ENCODE measurements at places on chromosomes 2 and 18.
A peak's percentile ranks its signal among the peaks of the same experiment; 100 is the strongest.

- no peak for DNase-seq
Measured at GRCh38 chr2:10059016-10059351, 15.6 kb downstream of the KLF11 start.

GRCh38 chr2:110958346-110959119 lies 162.2 kb upstream of the BCL2L11 start:
- no peak for DNase-seq

DNA sequence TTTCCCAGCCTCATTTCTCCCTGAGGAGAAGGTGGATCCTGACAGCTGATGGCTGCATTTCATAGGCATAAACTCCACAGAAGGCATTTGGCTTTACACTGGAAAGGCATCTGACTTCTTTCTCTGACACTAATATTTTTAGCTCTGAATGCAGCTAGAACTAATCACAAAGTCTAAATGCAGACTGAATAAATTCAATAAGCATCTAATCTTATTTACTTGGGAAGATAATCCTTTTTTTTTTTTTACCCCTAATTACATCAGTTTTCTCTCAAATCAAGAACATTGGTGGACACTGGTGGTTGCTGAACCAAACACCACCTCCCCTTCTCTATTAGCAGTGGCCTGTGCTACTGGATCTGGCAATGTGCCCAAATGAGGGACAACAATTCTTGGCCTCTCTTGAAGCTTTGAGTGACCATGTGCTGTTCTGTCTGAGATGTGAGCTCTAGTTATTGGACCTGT lies 50.9 kb upstream of the CD226 start:
- no peak for DNase-seq

DNA sequence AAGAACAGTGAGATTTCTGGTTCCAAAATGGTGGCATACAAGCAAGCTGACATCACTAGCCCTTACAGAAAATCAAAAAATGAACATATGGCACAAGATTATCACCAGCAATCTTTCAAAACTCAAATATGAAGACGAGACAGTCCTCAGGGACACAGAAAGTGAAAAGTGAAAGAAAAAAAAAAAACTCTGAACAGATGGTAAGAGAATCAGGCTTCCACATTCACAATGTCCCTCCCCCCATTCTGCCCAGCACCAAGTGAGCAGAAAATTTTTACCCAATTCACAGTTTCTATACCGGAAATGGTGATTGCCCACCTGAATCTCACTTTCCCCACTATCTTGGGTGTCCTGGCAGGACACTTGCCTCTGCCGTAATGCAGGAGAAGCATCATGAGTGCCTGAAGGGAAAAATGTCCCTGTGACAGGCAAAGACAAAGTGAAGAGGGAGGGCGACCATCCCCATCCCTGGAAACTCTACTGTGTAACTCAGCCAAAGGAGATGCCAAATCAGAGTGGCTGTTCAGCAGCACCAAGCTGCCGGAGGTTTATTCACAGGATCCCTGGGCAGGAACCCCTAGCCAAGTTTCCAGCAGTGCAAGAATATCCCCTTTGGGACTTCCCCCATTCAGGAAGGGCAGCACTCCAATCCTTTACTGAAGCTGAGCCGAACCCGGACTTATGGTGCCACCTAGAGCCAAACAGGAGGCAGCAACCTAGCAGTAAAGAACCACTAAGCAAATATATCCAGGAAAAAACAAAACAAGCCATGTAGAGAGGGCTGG lies 312.2 kb downstream of the LRATD1 start:
- no peak for DNase-seq

DNA sequence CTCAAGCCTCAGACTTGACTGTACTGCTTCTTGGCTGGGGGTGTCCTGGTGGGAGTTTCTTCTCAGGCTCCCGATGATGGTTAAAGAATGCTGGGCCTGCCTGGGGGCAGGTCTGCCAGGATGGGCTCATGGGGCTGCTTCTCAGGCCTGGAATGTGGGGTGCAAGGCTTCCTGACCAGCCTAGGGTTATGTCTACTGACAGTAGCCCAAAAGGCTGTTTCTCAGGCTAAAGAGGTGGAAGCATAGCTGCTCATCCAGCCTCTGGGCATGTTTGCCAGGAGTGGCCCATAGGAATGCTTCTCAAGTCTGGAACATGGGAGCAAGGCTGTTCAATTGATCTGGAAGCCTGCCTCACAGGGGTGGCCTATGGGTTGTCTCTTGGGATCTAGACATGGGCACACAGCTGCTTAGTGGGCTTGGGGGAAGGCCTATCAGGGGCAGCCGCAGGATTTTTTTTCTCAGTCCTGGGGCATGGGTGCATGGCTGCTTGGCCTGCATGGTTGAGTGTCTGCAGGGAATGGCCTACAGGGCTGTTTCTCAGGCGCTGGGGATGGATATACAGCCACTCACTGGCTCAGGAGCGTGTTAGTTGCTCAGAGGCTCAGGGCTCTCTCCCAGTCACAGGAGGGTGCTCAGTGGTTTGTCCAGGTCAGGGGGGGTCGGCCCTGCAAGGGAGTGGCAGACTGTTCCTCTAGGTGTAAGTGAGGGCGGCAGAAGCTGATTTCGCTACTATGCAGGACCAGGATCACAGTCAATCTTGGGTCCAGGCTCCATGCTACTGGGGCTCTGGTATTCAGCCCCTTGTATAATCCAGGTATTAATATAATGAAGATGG lies 617.3 kb upstream of the REG3G start:
- DNase-seq = no peak

DNA sequence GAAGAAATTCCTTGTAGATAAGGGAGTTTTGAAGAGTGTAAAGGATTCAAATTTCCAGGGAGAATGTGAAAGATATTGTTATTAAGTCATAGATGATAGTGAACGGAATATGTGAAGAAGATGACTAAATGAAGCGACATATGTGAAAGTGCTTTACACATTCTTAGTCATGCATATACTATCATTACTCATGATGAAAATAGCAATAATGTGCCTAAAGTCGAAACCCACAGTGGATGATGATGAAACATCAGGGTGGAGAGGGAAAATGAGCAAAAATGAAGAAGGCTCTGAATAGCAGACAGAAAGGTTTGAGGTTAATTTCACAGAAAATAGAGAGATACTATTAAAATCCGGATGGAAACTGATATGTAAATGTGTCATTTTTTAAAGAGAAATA lies 1237.1 kb downstream of the LRP1B start:
- peak; percentile 3 for DNase-seq

DNA sequence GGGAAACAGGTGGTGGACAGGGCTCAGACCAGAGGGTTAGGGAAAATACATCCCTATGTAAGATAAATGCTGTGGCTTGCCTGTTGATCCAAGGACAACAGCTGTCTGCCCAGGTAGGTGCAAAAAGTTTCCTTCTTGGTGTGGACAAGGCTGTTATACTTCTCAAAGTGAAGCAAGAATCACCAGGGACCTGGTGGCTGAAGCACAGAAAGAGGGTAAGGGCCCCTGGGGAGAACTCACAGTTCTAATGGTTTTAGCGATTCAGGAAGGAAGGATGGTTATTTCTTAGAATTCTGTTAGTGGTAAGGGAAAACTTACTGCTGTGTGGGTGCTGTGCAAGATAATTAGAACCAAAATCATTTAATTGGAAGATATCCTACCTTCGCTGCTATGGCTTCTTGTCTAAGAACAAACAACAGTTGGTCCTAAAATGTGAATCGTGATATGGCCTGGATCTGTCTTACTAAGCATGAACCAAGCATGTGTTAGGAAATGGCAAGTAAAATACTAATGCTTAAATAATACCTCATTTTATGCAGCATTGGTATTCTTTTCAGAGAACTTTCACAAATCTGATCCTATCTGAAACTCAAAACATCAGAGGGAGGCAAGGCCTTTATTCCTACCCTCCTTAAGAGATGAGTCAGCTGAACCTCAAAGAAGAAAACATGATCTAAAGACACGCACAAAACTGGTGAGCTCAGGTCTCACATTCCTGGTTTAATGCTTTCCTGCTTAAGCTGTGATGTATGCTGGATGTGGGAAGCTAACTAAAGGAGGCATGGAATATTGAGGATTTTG lies 159.2 kb upstream of the THUMPD2 start:
- peak; percentile 63 for DNase-seq

GRCh38 chr18:9404565-9405060 lies 70.0 kb downstream of the TWSG1 start:
- peak; percentile 24 for DNase-seq

DNA sequence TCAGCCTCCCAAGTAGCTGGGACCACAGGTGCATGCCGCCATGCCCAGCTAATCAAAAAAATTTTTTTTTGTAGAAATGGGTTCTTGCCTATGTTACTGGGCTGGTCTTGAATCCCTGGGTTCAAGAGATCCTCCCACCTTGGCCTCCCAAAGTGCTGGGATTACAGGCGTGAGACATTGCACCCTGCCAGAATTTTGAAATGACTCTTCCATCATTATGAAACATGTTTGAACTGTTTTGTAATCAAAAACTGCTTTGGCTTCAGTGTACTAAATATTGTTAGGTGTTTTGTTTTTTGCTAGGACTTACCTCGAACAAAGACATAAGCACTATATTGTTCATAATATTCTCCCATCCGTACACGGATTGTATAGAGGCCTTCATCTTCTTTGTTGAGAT lies 55.8 kb downstream of the MYOM1 start:
- DNase-seq = no peak

DNA sequence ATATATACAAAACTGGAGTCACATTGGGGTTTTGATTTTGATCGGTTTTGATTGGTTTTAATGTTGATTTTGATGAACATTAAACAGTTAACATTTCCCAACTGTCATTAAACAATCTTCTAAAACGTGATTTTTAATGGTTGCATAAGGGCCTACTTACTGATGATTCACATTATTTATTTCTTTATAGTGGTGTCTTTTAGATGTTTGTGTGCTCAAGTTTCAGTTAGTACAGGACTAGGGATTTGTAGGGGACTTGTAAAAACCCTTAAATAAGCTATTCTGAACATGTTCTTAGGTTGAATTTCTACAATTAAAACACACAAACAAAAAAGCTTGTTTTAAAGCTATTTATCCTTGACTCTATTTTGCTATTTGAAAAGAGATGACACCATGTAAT lies 61.6 kb downstream of the TTC21B start:
- DNase-seq = no peak

- no peak for DNase-seq
Measured at GRCh38 chr2:123086613-123087385, 938.3 kb upstream of the CNTNAP5 start.

DNA sequence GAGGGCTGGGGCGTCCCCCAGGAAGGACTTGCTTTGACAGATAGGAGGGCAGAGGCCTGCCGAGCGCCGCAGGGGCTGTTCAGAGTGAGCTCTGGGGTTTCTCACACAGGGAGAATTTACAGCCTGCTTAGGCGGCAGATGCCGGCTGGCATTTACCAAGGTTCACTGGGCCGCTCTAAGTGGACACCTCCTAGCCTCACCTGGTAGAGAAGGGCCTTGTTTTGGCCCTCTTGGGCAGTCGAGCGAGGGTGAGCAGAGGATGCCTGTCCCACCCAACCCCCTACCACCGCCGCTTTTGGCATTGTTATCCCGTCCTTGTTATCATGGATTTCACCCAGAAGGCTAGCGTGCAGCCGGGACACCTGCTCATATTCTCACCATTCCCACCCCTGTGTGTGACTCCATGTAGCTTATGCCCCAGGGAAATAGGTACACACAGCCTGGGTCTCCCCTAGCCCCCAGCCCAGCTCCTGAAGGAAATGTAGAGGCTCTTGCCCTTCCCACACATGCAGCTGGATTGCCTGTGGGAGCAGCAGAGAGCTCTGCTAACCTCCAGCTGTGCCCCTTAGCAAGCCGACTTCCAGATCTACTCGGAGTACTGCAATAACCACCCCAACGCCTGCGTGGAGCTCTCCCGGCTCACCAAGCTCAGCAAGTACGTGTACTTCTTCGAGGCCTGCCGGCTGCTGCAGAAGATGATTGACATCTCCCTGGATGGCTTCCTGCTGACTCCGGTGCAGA lies 52.4 kb downstream of the FAM168B start:
- DNase-seq = peak; percentile 18

GRCh38 chr18:5288517-5288935 lies 7.0 kb downstream of the ZBTB14 start:
- DNase-seq = no peak

DNA sequence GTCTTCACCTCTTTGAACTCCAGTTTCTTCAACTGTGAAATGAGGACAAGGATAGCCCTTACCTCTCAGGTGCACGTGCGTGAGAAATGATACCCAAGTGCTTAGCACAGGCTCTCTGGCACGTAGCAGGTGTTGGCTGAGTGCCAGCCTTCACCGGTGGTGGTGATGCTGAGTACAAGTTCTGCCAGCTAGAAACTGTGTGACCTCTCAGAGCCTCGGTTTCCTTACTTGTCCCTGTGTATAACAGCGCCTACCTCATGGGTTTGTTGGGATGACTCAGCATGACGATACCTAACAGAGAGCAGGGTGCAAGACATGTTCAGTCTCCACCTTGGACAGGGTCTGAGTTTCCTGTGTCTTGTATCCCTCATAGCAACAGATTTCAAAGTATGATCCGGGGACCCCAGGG lies 205.1 kb downstream of the TNS1 start:
- DNase-seq = no peak

DNA sequence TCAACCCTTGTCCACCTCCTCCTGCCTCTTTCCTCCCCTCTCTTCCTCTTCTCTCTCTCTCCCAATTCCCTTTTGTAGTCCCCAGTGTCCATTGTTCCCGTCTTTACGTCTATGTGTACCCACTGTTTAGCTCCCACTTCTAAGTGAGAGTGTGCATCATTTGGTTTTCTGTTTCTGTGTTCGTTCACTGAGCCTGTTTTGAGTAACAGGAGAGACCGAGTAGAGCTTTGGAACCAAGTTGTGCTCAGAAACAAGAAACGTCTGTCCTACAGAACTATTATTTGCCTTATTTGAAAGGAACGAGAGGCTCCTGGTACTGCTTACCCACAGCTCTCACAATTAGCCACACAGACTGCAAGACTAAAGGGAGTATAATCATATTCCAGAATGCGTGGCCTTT lies 50.1 kb upstream of the MAPRE2 start:
- no peak for DNase-seq

- DNase-seq = peak; percentile 69
Measured at GRCh38 chr2:8472545-8473323, 209.1 kb upstream of the ID2 start.

DNA sequence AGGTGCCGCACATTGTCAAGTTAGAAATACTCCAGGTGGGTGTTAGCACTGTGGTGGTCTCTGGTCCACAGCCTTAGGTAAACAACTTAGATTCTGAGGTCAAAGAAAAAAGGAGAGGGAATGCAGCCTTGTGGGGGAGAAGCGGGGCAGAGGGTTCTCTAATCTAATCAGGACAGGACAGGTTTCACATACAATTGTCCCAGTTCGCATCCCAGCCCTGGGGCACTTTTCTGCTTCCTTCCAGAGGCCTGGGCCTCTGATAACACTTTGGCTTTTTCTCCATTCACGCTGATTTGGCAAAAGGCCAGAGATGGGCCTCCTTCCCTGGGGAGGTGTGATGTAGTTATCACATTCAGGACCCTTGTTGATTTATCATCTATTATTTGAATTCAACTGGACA lies 32.5 kb downstream of the SLC1A4 start:
- no peak for DNase-seq

- no peak for DNase-seq
Measured at GRCh38 chr18:55458456-55459203, 129.4 kb downstream of the TCF4 start.

- DNase-seq = peak; percentile 53
Measured at GRCh38 chr2:241803387-241804325, 5.3 kb upstream of the NEU4 start.

GRCh38 chr18:39602131-39602530 lies 2036.5 kb upstream of the CELF4 start:
- DNase-seq = no peak

GRCh38 chr2:48356701-48357325 lies 173.1 kb upstream of the STON1 start:
- DNase-seq = peak; percentile 69

- DNase-seq = no peak
Measured at GRCh38 chr2:160859096-160859495, 301.1 kb upstream of the TANK start.

GRCh38 chr2:41222593-41222992 lies 770.7 kb upstream of the SLC8A1 start:
- DNase-seq = no peak
